ENCODE measurements at places on chromosomes 6 and 20. TPM values are rescaled to one million over a fixed set of nuclear protein-coding genes. Genes with fewer than 3 reads are reported as not detected.

GRCh38 chr6:111185954-111186353 lies 98.7 kb downstream of the SLC16A10 start:
- DNase-seq = no peak

DNA sequence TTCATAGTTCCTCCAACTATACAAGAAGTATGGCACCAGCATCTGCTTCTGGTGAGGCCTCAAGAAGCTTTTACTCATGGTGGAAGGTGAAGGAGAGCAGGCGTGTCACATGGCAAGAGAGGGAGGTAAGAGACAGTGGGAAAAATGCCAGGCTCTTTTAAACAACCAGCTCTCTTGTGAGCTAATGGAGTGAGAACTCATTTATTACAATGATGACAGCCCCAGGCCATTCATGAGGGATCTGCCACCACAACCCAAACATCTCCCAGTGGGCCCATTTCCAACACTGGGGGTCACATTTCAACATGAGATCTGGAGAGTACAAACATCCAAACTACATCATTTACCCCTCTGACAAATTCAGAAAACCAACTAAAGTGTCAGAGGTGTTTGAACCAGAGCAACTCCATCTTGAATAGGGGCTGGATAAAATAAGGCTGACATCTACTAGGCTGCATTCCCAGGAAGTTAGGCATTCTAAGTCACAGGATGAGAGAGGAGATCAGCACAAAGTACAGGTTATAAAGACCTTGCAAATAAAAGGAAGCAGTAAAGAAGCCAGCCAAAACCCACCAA lies 2.2 kb upstream of the UBD start:
- DNase-seq = no peak

GRCh38 chr6:125781314-125781868 lies 9.4 kb upstream of the NCOA7 start:
- DNase-seq = no peak

GRCh38 chr6:22670605-22671004 lies 101.2 kb downstream of the HDGFL1 start:
- no peak for DNase-seq

PLAGL2 gene
- total RNA-seq = 9.2 TPM

Measured in kidney (tissue), 22 donors.